ENCODE measurements at places on chromosomes 16 and 17.
A peak's percentile ranks its signal among the peaks of the same experiment; 100 is the strongest.

GRCh38 chr17:44878627-44879221 is 20.5 kb downstream of the EFTUD2 start:
- no peak for DNase-seq

DNA sequence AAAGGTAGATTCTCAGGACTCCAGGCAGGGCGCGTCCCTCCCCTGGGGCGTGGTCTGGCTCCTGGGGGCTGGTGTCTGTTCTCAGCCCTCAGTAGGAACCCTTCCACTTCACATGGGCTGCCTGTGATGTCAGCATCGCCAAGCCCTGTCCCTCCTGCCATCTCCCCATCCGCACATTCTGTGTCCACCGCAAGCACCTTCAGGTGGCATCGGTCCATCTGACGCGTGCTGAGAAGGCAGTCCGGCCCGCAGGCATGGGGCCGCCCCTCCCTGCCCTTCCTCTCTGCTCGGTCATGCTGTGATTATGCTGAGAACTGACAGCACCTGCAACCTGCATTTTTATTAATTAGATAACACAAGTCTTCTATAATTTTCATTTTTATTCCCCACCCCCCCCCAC is 12.7 kb upstream of the DNAH17 start:
- DNase-seq: no peak

- DNase-seq: peak; percentile 48
Measured at GRCh38 chr16:11361701-11362451, 16.6 kb downstream of the RMI2 start.

- DNase-seq: no peak
Measured at GRCh38 chr17:82108496-82108945, 10.5 kb upstream of the FASN start.

GRCh38 chr16:75251280-75252048 is at the start of gene BCAR1:
Gene BCAR1 (minus strand): TSS chr16:75251624. CDS start chr16:75251482, 142 bp downstream.
- no peak for DNase-seq

DNA sequence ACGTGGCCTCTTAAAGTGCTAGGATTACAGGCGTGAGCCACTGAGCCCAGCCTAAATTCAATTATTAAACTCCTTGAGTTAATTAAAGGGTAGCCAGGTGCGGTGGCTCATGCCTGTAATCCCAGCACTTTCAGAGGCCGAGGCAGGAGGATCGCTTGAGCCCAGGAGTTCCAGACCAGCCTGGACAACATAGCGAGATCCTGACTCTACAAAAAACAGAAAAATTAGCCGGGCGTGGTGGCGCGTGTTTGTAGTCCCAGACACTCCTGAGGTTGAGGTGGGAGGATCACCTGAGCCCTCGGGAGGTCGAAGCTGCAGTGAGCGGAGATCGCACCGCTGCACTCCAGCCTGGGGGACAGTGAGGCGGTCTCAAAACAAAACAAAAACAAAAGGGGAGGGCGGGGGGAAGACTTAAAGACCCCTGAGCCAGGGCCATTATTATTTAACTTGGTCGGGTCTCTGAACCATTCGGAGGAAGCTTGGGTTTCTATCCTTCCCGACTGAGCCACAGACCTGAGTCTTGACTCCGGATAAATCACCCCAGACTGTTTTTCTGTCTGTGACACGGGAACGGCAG is 19.5 kb downstream of the BCL7C start:
- no peak for DNase-seq

DNA sequence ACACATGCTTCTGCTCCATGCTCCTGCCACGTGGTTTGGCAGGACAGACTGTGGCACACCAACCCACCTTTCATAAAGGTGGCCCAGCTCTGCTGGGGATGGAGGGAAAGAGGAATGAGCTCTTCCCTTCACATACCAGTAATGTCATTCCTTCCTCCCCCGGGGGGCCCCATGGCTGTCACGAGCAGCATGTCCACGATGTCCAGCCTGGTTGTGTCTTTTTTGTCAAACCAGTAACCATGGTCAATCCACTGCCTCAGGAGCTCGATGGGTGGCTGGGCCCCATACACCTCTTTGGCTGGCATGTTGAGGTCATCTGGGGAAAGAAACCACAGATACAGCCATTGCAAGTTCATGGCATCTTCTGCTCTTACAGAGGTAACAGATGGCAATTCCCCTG is 96.6 kb downstream of the LYRM1 start:
- no peak for DNase-seq

DNA sequence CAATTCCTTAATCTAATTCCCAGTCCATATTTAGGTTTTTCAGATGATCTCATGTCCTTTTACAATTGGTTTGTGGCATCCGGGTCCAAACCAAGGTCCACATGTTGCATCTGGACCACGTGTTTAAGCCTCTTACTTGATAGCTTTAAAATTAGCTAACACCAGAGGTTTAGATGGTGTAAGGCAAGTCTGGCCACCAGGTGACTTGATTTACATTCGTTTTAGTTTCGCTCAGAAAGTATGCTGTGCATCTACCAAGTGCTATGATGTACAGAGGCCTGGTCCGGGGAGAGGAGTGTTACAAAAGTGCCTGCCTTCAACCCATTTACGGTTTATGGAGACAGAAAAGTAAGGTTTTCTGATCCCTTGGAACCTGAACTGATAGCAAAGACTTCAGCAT is 878 bp upstream of the DNAJA2 start:
- DNase-seq: no peak

DNA sequence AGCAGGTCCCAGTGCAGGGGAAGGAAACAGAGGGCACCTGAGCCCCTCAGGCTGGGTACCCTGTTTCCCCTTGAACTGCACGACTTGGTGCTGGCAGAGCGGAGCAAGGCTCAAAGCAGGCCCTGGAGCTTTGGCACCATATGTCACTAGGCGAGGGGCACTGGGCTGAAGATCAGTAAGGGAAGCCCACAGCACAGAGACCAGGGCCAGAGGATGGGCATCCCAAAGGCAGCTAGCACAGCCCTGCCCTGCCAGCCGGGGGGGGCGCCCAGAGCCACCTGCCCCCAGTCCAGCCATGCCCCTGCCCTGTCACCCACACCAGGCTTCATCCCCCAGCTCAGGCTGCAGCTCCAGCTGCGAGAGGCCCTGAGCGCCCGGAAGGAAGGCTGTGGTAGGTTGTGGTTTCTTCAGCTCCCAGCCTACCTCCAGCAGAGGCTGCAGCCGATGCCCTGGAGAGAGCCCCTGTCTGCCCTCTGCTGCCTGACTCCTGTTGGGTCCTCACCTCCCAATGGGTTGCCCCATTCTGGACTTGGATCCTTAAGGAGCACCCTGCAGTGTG is 10.9 kb downstream of the NHERF1 start:
- peak; percentile 37 for DNase-seq

Data from CD4-positive, alpha-beta T cell (primary cell).